ENCODE measurements at places on chromosomes 6 and 20. TPM values are rescaled to one million over a fixed set of nuclear protein-coding genes. Genes with fewer than 3 reads are reported as not detected.

CFAP61 gene
- not detected for total RNA-seq

BMP6 gene
- 0.46 TPM for total RNA-seq

DSP gene
- total RNA-seq = 61.2 TPM

RNF182 gene
- 0.76 TPM for total RNA-seq

VAPB gene
- 46.9 TPM for total RNA-seq

EPPIN gene
- total RNA-seq = not detected

TGM3 gene
- total RNA-seq = 0.11 TPM

OR2H1 gene
- not detected for total RNA-seq

SIRPB1 gene
- not detected for total RNA-seq

RAD21L1 gene
- total RNA-seq = 0.36 TPM

TXLNB gene
- not detected for total RNA-seq

SLC25A27 gene
- 0.18 TPM for total RNA-seq

RAET1E gene
- total RNA-seq = 0.27 TPM

HLA-DRA gene
- not detected for total RNA-seq

RHAG gene
- not detected for total RNA-seq

- DNase-seq = no peak
Observed at GRCh38 chr20:63079971-63080370, 73.2 kb upstream of the BHLHE23 start.

GRCh38 chr20:33127422-33128097 is 40.4 kb upstream of the BPIFA2 start:
- DNase-seq = no peak

DNA sequence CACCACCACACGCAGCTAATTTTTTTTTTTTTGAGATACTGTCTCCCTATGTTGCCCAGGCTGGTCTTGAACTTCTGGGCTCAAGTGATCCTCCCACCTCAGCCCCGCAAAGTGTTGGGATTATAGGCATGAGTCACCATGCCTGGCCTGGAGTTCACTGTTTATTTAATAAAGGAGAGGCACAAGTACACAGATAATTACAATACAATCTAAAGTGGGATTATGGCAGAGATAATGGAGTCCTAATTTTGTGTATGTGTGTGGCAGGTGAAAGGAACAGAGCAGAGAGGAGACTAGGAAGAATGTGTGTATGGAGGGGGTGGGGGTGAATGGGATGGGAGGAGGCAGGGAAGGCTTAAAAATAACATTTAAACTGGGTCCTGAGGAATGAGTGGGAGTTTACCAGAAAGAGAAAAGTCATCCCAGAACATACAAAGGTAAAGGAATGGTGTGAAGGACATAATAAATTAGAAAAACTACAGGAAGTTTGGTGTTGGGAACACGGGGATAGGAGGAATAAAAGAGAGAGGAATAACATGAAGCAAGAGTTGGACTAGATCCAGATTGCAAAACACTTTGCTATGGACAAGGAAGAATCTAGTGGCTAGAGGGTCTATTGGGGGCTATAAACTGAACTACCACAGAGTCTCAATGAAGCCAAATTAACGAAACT is 4.4 kb downstream of the NCOA5 start:
- peak; percentile 13 for DNase-seq

DNA sequence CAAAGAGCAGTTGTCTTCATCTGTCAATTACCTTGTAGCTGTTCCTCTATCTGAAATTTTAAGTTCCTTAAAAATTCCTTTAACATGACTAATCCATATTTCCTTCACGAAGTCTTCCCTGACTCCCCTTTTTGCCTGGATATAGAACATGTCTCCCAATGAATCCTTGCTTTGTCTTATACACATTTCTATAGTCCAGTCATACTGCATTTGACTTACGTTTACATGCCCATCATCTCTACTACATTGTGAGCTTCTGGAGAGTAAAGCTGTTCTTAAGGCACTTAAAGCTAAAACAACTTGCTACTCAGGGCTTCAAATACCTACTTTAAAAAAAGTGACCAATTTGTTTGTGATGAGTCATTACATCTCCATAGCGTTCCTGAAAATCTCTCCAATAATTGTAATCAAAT is 4.9 kb downstream of the REV3L start:
- DNase-seq = peak; percentile 19

GRCh38 chr6:117938311-117938995 is 31.4 kb downstream of the SLC35F1 start:
- DNase-seq = no peak

- DNase-seq = no peak
Observed at GRCh38 chr6:85185977-85186376, 263.9 kb upstream of the NT5E start.

GRCh38 chr20:7981374-7981773 is 38.2 kb downstream of the TMX4 start:
- DNase-seq = no peak

- no peak for DNase-seq
Observed at GRCh38 chr6:54284161-54284860, 23.9 kb upstream of the TINAG start.

DNA sequence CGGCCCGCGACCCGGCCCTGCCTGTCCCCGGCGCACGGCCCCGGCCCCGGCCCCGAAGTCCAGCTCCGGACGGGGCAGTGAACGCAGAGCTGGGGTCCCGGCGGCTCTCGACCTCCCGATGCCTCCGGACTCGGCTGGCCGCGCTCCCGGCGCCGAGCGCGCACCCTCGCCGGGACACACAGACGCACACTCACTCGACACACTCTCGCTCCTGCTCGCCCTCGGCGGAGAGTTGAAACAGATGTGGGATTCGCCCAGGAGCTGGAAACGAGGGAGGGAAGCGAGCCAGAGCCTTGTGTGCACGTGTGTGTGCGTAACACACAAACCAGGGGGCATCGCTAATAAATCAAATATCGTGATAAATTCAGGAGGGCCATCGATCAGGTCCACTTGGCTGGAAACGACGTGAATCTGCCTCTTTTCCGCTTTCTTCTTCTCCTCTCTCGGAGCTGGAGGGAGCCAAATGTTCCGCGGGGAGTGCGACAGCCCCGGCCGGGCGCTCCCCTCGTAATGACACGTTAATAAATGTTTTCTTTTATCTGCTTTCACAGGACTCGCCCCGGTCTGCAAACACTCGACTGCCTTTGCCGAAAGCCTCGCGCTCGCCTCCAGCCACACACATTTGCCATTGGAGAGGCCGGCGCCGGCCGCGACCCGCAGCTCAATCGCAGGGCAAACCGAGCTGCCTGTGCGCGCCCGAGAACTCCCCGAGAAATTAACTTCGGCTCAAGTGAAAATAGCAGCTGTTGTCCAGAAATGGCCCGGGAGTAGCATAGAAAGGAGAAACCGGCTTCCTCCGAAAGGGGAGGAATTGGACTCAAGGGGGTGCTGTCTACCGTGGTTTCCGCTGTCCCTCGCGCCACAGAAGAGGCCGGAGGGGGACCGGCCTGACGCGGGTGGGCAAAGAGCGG is 828 bp upstream of the SULF2 start:
- peak; percentile 18 for DNase-seq

- no peak for DNase-seq
Observed at GRCh38 chr6:155155787-155156447, 107.9 kb upstream of the CLDN20 start.

GRCh38 chr6:148288541-148288940 is 54.1 kb upstream of the SASH1 start:
- no peak for DNase-seq

- peak; percentile 45 for DNase-seq
Observed at GRCh38 chr20:31608251-31608945, 3.3 kb downstream of the ID1 start.

DNA sequence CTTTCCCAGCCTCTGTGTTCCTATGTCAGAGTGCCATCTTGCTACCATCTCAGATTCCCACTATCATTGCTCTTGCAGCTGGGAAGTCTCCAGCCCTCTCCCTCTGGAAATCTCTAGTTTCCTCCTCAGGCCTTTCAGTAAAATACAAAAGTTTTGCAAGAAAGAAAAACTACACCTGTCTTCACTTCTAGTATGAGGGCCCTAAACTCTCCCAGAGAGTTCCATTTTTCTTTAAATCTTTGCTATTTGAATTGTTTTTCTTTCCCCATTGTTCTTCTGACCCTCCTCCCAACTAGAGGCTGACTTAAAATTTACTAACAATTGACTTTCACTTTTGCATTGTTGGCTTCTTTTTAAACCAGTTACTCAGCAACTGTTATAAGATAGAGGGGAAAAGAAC is 62.8 kb downstream of the LY86 start:
- DNase-seq = no peak

DNA sequence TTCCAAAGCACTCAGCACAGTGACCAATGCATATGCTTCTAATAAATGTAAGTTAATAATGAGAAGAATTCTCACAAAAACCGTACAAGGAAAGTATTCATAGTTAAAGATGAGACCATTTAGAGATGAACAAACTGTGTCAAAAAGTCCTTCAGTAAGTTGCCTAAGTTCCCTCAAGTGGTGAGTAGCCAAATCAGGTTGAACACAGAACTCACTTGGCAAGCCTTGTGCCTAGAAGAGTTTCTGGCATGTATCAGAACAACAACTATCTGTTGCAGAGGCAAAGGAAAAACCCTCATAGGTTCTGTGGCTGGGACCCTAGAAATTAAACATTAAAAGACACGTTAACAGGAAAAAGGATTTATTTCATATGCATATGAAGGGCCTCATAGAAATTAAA is 129.6 kb upstream of the DOK5 start:
- peak; percentile 16 for DNase-seq

DNA sequence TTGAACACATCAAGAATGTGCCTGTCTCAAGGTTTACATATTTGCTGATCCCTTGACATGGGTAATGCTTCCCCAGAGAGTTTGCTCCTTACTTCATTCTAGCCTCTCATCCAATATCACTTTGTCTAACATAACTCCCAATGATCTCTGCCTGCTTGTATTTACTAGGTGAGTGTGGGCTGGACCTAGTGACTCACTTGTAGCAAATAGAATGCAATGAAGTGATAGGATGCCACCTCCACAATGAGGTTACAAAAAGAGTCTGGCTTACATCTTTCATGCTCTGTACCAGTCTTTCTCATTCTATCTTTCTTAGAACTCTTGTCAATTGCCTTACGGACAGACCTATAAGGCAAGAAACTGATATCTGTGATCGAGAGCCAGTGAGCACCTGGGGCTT is 44.9 kb upstream of the TMEM200A start:
- peak; percentile 10 for DNase-seq

GRCh38 chr6:124158024-124158423 is 354.4 kb downstream of the NKAIN2 start:
- no peak for DNase-seq

- no peak for DNase-seq
Observed at GRCh38 chr6:34310817-34311216, 62.0 kb upstream of the SMIM29 start.

- peak; percentile 64 for DNase-seq
Observed at GRCh38 chr6:166775180-166775922, 148.3 kb upstream of the RPS6KA2 start.

DNA sequence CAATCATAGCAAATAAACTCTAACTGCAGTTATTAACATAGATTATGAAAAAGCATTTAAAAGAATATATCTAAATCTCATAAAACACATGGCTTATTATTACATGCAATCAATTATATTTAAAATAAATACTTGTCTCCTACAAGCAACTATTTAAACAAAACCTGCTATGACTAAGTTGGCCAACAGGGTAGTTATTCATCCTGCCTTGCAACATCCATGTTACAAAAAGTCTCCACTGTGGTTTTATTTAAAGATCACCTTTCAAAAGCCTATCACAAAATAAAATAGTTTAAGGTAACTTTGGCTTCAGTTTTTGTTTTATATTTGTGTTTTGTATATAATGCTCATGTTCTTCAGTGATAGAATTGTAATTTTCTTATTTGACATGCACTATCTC is 1127.0 kb upstream of the MAP3K7 start:
- DNase-seq = no peak

DNA sequence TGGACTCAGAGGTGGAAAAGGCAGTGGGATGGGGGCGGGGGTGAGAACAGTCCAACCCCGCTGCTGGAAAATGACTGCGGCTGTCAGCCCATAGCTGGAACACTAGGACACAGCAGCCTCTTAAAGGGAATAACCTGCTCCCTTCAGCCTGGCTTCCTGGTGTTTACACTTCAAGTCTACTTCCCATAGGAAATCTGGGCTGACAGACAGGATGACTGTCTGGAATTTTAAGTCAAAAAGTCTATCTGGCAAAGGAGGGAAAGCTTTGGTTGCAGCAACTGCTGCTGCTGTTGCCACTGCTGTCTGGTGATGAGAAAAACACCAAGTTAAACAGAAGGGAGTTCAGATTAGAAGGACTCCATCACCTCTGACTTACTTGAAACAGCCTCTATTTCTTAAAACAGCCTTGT is 44.9 kb downstream of the TNFRSF21 start:
- no peak for DNase-seq

DNA sequence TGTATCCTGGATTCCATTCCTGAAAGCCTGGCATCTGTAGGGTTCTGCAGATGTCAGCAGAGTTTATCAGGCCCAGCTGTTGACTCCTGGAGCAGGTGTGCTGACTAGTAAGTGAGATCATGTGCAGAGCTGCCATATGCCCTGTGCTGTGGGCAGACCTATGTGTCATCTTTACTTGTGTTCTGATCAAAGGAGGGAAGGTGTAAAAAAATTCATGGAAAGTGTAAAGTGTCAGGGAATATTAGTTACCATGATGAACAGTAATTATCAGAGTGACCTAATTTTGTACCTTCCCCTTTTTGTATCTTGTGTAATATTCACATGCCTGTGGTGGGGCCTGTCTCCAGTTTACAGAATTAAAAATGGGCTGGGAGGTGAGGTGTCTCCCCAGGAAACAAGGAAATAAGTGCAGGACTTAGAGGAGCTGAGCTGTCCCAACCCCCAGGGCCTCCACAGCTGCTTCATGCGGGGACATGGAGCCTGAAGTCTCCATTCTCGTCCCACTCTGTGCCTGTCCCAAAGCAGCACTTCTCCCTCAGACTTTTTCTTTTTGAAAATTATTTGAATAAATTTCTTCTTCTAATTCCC is 148.2 kb upstream of the GGTLC1 start:
- DNase-seq = no peak

- DNase-seq = no peak
Observed at GRCh38 chr6:156943816-156944215, 166.6 kb downstream of the ARID1B start.

- DNase-seq = peak; percentile 82
Observed at GRCh38 chr20:5654557-5654956, 95.6 kb upstream of the SHLD1 start.

DNA sequence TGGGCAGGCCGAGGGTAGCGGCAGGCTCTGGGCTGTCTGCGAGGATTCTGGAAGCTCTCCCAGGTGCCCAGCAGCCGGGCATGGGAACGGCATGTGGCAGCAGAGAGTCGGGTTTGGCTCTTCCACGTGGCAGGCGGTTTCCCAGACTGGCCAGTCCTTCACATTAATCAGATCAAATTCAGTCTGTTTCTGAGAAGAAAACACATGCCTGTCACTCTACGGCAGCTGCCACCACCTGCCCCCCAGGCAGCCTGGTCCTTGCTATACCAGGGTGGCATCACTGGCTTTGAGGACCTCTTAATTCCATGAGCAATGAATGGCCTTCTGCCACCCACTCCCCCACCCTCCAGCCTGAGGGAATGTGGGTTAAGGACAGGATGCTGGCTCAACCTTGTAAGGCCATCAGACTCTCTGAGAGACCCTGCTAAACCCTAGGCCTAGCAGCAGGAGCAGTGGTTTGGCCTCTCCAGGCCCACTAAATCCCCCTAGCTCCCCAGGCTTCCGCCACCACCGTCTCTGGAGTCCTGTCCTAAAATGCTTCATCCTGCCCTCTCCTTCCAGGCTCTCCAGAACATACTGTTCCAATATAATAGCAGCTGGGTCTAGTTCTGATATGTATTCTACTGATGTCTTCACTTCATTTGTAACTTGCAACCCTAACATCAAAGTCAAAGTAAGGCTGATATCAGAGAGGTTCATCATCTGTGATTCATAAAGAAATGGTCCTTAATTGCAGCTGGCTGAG is 47.8 kb downstream of the PLCG1 start:
- DNase-seq = no peak

- DNase-seq = peak; percentile 32
Observed at GRCh38 chr20:10524643-10525042, 89.5 kb downstream of the SLX4IP start.

- peak; percentile 42 for DNase-seq
Observed at GRCh38 chr20:10427060-10427692, 6.8 kb downstream of the MKKS start.
